ENCODE measurements at places on chromosomes 7 and 10.

DNA sequence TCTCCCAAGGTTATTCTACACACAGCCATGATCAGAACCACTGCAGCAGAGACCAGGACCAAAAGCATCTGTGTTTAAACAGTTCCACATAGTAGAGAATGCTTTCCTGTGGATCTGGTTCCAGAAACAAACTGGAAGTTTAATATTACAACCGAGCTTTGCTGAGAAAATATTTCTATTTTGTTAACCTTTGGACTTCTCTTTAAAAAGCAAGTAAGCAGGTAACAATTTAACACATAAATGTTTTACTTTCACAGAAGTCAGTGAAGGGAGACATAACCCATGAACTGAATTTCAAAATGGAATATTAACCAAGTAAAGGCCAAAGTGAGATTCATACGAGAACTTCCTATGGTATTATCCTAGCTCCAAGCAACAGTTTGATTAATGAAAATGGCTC lies 98.6 kb upstream of the PHYHIPL start:
- no peak for DNase-seq

DNA sequence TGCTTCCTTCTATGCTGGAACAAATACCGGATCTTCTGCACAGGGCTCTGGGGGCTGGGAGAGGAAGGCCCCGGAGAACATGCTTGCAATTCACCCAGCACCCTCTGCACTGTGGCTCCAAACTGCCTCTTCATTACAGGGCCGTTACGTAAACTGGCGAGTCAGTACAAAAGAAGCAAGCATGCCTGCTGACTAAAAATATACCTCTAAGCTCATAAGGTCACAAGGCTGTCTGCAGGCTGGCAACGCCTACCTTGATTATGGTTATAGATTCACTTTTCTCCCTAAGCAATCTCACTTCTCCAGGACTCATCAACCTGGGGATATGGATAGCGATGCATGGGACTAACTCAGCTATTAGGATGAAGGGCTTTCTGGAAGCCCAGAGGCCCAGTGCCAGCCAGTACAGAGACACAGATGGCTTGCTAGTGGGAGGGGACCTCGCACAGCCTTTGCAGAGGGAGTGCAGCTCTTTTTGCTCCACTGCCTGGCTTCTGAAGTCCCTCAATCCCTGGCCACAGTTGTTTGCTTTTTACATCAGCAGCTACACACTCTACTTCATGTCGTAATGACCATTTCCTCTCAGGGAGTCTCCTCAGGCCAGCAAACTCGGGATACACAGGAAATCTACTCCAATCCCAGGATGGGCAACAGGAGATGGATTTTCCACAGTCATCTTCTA lies 96.1 kb downstream of the SH3PXD2A start:
- no peak for DNase-seq

DNA sequence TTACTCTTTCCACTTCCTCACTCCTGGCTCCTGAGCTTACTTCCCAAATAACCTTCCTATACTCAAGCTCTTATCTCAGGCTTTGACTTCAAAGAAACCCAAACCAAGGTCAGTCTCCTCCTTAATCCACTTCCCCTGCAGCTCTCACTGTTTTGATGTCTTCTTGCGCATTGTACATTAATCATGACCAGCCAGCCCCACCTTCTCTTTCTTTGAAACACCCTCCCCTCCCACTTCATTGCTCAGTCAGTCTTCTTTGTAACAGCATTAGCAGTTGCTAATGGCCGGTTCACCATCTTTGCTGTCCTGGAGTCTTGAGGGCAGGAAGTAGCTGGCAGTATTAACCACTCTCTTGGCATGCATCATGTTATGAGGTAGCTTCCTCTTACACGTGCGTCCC lies 57.9 kb upstream of the CHCHD3 start:
- no peak for DNase-seq

DNA sequence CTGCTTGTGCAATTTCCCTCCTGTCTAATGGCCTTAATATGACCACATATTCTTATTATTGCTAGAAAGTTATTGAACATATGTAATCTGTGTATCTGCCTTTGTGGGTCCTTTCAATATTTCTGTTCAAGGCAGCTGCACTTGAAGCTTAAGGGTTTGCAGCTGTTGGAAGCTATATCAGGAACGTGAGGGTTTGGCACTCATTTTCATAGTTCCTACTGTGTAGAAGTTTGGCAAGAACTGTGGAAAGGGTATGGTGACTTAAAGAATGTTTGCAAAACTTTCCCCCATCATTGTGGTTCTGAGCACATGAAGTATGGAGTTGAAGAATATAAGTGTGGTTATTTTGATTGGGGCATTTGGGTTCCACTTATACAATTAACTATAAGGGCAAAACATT lies 144.7 kb upstream of the SEMA3A start:
- DNase-seq, result no peak

Measured in sciatic nerve (tissue), 2 donors.